ENCODE measurements at places on chromosomes 6 and 20. TPM values are rescaled to one million over a fixed set of nuclear protein-coding genes. Genes with fewer than 3 reads are reported as not detected.
A peak's percentile ranks its signal among the peaks of the same experiment; 100 is the strongest.

DNA sequence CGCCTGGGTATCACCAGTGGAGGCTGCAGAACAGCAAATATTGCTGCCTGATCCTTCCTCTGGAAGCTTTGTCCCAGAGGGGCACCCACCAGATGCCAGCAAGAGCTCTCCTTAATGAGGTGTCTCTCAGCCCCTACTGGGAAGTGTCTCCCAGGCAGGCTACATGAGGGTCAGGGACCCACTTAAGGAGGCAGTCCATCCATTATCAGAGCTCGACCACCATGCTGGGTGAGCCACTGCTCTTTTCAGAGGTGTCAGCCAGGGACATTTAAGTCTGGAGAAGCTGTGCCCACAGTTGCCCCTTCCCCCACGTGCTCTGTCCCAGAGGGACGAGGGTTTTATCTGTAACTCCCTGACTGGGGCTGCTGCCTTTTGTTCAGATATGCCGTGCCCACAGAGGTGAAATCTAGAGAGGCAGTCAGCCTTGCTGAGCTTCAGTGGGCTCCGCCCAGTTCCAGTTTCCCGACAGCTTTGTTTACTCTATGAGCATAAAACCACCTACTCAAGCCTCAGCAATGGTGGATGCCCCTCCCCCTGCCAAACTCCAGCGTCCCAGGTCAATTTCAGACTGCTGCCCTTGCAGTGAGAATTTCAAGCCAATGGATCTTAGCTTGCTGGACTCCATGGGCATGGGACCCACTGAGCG is 25.9 kb upstream of the AIG1 start:
- DNase-seq: no peak

DNA sequence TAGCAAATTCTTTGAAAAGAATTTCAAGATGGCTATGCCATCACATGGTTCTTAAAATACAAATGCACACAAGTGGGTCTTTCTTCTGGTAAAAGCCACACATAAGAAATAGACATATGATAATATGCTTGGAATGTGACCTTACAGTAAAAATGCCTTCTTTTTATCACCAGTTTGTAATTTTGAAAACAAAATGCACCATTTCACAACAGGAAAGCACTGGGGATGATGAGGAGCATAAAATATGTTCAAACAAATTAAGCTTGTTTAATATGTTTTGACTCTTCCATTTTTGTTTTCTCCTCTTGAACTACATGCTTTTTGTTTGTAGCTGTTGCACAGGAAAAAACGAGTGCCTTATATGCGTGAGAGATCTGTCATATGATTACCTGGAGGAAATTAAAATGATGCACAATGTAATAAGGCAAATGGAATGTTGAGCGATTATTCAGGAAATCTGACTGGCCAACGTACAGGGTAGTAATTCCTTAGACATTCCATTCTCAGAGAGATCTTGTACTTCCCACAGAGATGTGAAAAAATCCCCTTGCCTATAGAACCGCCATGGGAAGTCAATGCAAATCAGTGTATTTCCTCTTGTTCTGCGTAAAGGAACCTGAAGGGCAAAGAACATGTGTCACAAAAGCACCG is 911.6 kb downstream of the TFAP2A start:
- no peak for DNase-seq

GRCh38 chr20:3847429-3847940 is 851 bp downstream of the MAVS start:
- DNase-seq: no peak

DNA sequence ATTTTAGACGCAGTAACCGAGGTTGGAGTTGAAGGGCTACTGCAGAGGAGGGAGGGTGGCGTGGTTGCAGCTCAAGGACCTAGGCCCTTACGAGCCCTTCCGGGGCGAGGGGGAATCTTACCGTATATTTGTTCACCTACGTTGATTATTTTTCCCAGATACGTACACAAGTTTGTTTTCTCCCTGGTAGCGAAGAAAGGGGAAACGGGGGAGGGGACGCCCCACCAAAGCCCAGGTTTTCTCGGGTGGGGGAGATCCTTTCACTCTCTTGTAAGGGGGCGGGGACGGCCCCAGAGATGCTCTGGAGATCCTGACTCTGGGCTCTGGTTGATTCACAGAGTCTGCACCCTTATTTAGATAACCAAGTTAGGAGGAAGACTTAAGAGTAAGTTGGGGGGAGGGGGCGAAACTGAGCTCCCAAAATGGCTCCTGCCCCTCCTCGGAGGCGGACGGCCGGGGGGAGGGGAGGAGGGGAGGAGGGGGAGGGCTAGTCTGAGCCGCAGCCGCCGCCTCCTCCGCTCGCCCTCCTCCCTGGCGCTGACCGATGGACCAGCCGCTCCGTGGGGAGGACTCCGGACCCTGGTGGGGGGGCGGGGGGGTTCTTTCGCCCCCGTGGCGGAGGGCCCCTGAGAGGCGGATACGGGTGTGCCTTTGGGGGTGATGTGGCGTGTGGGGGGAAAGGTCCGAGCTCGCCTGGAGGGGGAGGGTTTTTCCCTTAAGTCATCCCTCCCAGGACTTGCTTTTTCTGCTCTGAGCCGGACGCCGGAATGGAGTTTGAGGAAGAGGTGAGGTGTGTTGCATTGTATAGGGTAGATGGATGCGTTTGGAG is 2.2 kb downstream of the BRD2 start:
- DNase-seq: peak; percentile 73

GRCh38 chr20:59718071-59718470 is 113.7 kb downstream of the PHACTR3 start:
- DNase-seq: no peak

- DNase-seq: no peak
Measured at GRCh38 chr6:164006459-164006858, 591.9 kb downstream of the QKI start.

Gene HLA-DRA
- 342 TPM for total RNA-seq

Gene GPR31
- total RNA-seq: not detected
